Astrocyte (in vitro differentiated cells and primary cell): ENCODE measurements at places on chromosomes 3 and 15. TPM values are rescaled to one million over a fixed set of nuclear protein-coding genes. Genes with fewer than 3 reads are reported as not detected.
A peak's percentile ranks its signal among the peaks of the same experiment; 100 is the strongest.

- no peaks in the 10 kb centered on the region for H3K36me3 ChIP-seq
- no peak overlapping the region for H3K4me3 ChIP-seq
- DNase-seq, result no peak
Measured at GRCh38 chr3:62732183-62732904, 142.9 kb downstream of the CADPS start.

DNA sequence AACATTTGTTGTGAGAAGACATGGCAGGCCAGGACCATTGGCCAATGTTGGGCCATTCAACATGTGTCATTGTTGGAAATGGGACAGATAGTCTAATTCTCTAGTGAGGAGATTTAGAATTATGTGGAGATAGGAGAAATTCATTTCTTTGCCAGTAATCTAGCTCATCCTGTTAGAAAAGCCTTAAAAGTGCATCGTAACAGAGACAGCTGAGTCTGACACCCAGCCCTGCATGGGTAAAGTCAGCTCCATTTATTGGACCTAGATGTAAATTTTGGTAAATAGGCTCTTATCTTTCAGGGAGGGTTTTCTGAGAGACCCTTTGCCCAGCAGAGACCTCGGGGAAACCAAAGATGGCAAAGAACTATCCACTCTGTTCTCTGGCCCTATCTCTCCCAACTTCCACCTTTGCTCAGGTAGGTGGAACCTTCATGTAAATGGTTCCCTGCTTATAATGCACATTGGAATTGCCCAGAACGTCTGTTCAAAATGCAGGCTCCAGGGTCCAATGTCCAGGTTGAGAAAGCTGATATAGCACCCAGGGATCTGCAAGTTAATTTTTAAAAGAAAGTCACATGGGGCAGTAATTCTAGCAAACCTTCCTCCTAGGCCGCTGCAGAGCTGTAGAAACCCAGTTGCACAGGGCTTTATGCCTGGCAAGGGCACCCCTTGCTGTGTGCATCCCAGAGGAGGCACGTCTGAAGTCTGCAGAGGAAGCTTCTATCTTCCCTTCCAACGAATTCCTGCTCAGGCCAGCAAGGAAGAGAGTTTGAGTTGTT is 365.9 kb upstream of the PROK2 start:
- H3K36me3 ChIP-seq, result no peaks in the 10 kb centered on the region
- DNase-seq, result no peak
- no peak overlapping the region for H3K27ac ChIP-seq
- H3K4me1 ChIP-seq, result peaks cover 23% of the 10 kb centered on the region
- H3K4me3 ChIP-seq, result no peak overlapping the region

- no peaks in the 10 kb centered on the region for H3K27me3 ChIP-seq
- H3K4me1 ChIP-seq, result no peaks in the 10 kb centered on the region
- no peak for DNase-seq
Measured at GRCh38 chr3:87161851-87162250, 65.3 kb upstream of the CHMP2B start.

- H3K27ac ChIP-seq, result no peak overlapping the region
- H3K27me3 ChIP-seq, result no peaks in the 10 kb centered on the region
- H3K4me1 ChIP-seq, result peaks cover 24% of the 10 kb centered on the region
- DNase-seq, result no peak
- H3K4me3 ChIP-seq, result no peak overlapping the region
- H3K36me3 ChIP-seq, result peaks cover 6% of the 10 kb centered on the region
Measured at GRCh38 chr3:64140651-64141050, 84.6 kb downstream of the PRICKLE2 start.

GRCh38 chr15:47431501-47431900 is 285.8 kb upstream of the SEMA6D start:
- H3K4me3 ChIP-seq, result no peak overlapping the region
- peaks cover 11% of the 10 kb centered on the region for H3K4me1 ChIP-seq
- peak; percentile 90 for DNase-seq
- H3K27ac ChIP-seq, result peak overlapping the region; percentile 78
- no peaks in the 10 kb centered on the region for H3K36me3 ChIP-seq

Gene TCTA
- 14.7 and 15.3 TPM in 2 replicates for total RNA-seq

Gene ROPN1
- not detected in 2 replicates for total RNA-seq

Gene ZBTB38
- 57.6 and 60.7 TPM in 2 replicates for total RNA-seq
